NCI-H1417 (cell line): ENCODE measurements at places on chromosomes 7 and 10.

DNA sequence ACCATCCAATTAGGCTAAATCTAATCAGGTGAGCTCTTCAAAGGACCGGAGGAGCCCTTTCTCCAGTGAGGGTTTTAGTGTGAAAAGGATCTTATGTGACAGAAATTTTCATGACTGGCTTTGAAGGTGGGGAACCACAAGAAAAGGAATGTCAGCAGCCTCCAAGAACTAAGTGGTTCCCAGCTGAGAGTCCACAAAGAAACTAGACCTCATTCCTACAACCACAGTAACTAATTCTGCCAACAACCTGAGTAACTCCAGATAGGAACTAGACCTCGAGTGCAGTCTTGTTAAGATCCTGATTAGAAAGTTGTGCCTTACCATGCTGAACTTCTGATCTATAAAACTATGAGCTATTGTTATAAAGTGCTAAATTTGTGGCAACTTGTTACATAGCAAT is 51.3 kb downstream of the PCLO start:
- DNase-seq, result no peak

GRCh38 chr10:101708870-101709269 is 13.9 kb upstream of the FBXW4 start:
- DNase-seq, result no peak

GRCh38 chr7:29086545-29086944 is 59.8 kb downstream of the CPVL start:
- DNase-seq, result peak; percentile 54

DNA sequence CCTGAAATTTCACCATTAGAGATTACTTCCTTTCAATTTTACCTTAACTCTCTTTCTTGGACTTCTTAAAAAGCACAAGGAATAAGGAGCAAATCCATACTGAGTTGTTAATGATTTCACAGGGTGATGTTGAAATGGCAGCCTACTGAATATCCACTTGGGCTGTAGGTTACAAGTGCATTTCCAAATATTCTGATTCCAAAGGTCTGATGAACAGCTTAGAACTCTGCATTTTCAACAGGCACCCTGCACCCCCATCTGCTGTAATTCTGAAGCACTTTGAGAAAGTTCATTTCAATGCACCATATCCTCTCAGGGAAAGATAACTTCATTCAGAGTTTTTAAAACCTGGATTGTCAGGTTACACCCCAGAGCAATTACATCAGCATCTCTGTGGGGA is 368.4 kb downstream of the KCNMA1 start:
- no peak for DNase-seq

- DNase-seq, result no peak
These were observed 178.2 kb downstream of the ARL4A start for GRCh38 chr7:12865593-12865992.

GRCh38 chr7:66629222-66630062 is 761 bp downstream of the KCTD7 start:
- DNase-seq, result peak; percentile 49

- DNase-seq, result no peak
These were observed 809.5 kb downstream of the GRID1 start for GRCh38 chr10:85557077-85557476.

DNA sequence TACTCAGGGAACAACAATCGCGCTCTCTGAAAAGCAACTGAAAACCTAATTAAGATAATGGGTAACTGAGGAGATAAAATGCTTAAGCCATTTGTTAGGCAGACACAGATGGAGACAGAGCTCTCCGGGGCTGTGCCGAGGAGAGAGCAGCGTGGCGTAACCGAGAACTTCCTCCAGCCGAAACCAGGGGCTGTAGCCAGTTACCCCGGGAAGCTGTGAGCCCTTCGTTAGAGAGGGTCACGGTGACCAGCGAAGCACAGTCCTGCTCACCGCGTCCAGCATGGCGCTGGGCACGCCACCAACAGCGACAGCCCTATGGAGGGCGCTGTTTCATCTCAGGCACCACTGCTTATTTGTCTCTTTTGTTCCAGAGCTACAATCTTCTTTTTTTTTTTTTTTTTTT is 16.1 kb downstream of the PAPOLB start:
- peak; percentile 60 for DNase-seq

- no peak for DNase-seq
These were observed 88.7 kb downstream of the PHYHIPL start for GRCh38 chr10:59265141-59265540.

DNA sequence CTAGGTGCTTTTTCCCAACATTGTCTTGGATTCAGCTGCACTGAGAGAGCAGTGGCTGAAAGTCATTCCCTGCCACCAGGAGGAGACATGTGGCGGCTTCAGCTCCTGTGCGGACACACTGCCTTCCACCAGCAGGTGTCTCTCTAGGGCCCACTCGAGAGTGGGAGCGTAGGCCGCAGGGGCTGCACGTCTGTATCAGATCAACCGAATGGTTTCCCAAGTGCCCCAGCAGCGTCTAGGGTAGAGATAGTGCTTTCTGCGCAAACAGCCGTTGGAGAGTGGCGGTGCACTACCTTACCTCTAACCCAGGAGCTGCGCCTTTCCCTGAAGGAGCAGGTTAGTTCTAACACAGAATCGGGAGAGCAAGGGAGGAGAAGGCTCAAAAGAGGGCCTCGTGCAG is 31.7 kb downstream of the PAPOLB start:
- DNase-seq, result peak; percentile 63

DNA sequence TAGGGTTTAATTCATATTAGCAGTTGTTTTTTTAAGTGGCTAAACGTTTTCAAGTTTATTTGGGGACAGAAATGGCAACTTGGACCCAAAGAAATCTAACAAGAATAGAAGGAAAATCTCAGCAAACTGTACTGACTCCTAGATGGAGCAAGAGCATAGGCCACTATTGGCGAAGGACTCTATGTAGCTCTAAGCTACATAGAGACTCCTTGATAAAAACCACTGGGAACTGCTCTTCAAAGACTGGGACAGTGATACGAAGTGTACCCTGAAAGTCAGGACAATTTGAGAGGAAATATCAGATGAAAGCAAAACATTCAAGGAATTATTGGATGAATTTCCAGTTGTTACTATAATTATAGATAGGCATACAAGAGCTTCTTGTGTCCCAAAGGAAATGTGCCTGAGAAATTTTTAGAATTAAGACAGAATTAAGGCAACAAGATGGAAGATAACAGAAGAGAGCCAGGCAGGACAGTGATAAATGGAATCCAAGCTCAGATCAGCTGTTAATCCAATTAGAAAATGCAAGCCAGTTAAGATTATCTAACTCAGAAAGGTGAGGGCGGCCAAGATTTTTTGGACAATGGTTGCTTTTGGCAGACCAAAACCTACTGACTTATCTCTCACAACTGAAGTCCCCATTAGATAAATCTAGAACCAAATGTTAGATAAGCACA is 103.7 kb upstream of the IFRD1 start:
- no peak for DNase-seq

DNA sequence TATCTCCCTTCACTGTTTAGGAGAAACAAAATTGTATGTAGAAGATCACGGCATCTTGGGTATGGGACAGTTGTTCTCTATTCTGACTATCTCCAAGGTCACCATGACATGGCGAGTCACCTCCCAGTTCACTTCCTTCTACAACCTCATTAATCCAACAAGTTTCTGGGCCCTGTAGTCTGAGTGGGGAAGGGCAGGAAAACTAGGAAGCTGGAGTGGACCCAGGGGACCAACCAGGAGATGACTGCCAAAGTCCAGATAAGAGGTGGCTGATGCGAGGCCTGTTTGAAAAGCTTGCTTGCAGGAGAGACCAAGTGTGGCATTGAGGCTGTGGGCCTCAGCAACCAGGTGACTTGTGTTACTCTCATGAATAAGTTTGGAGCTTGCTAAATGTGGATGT is 584.9 kb downstream of the TNS3 start:
- DNase-seq, result no peak

DNA sequence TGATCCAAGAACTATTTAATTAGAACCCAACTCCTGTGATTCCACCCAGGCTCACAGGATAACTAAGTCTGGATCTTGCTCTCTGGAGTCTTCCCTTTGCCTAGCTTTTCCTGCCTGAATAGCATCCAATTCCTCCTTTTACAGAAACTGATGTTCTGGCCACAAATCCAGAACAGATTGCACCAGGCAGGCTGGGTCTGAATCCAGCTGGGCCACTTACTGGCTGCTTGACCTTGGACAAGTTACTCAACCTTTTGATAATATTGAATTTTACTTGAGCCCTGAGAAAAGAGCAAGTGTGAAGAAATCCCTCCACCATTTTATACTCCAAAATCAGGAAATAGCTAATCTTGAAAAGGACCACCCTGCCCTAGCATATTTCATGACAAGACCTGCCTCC is 55.5 kb upstream of the SLC35G1 start:
- no peak for DNase-seq

- peak; percentile 68 for DNase-seq
These were observed 179.3 kb downstream of the ARHGAP12 start for GRCh38 chr10:31749301-31749700.

GRCh38 chr10:32141018-32141807 is 85.0 kb upstream of the KIF5B start:
- DNase-seq, result no peak

DNA sequence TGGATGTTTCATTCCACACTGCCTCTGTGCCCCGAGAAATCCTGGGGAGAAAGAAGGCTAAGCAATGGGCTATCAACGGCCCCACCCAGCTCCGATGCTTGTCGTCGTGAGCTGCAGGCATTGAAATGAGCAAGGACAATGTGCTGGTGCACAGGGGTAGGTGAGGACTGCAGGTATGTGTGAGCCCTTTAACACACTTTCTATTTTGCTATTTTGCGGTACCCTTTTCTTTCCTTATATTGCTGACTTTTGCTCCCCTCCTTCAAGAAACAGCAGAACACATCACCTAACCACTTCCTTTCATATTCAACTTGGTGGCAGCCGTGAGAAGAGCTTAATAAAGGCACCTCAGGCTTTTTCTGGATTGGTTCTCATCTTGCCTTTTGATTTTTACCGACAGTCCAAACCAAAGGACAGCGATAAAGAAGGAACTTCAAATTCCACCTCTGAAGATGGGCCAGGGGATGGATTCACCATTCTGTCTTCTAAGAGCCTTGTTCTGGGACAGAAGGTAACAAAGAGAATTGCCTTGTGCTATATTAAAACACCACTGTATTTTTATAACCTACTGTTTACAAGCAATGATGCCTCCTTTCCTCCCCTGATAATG is 39.2 kb downstream of the AIFM2 start:
- DNase-seq, result no peak

- no peak for DNase-seq
These were observed 137.7 kb downstream of the ZMIZ1 start for GRCh38 chr10:79206300-79207095.

DNA sequence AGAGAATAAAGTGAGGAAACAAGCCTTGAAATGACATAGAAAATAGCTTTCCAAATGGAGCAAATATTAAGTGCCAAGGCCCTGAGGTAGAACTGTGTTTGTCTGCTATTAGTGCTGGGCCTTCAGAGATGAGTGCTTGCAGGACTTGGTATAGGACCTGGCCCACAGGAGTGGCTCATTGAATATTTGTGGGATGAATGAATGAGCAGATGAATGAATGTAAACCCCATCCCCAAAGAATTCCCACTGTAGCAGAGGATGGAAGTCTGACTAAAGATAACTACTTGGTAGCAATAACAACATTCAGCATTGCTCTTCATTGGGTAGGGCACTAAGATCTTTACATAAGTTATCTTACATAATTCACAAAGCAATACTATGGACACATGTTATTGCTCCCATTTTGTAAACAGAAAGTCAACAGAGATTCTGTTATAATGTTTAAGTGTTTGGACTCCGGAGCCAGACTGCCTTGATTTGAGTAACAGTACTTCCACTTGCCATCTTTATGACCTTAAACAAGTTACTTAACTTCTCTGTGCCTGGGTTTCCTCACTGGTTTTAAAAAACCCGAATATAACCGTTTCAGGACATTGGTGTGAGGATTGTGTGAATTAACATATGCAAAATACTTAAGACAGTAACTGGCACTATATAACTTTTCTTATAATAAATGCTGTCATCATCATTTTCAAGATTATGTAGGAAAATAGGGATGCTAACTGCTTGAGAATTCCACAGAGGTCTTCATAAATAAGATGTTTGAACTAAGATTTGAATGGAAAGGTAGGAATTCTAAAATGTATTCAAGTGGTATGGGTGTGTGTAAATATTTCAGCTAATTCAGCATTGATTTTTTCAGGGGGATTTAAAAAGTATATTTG is 141.9 kb downstream of the PRKG1 start:
- DNase-seq, result no peak

DNA sequence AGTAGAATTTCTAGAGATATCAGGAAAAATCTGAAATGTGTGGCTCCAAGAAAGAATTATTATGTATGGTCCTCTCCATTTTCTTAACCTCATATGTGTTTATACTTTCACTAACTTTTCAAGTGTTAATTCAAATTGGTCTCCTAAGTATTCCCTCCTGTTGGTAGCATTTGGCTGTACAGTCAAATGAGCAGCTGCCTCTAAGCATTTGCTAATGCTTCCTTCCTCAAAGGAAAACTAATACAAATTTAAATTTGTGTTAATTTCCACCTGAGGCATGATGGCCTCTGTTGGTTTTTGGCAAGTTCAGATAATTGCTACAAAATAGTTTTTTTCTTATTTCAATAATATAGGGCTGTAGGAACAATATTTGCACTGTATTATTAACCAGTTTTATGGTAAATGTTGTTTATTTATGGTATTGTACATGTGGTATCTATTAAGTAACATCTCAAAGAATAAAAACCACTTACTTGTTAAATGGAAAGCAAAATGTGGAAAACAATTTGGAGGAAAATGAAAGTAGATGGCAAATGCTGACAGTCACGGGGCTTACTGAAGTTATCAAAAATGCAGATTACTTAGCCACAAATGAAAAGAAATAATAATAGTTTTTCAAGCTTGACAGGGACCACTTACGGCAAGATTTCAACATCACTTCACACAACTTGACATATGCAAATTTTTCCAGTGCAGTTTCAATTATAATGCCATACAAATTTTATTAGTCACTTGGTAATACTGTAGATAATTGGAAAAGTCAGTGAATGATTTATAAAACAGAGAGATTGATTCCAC is 299.3 kb upstream of the MEOX2 start:
- DNase-seq, result no peak

DNA sequence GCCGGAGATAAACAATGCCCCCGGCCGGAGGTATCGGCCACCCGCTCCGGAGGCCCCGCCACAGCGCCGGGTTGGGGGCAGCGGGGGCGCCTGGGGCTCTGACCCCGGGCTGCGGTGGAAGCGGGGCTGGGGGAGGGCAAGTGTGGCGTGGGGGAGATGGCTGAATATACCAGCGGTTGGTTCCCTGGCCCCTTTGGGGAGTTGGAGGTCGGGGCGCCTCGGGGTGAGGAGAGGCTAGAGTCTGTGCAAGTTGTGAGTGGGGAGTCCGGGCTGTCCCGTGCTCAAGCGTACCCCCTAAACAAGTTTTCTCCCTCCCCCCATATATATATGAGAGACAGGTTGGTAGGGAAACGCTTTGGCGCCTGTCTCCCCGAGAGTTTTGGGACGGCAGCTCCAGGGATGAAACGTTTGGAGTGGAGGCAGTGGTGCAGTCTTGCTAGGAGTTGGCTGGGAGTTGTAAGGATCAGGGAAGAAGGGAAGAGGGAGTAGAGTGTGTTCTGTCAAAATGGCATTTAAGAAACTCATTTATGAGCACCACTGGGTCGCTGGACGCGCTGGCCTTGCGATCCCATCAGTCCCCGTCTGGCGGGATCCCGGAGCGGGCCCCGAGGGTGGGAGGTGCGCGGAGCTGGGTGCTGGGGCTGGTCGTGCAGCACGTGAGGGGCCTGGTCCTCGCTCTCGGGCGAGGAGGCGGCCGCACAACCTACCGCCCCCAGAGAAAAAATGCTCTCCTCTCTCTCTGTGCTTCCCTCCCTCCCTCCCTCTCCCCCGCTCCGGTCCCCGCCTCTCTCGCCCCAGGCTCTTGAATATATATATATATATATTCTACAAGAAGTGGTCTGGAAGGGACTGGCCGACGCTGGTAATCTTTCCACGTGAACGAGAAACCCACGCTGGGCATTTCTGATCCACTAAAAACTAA is 1.1 kb downstream of the TET1 start:
- DNase-seq, result peak; percentile 59
